ENCODE measurements at places on chromosomes 7 and 10.

DNA sequence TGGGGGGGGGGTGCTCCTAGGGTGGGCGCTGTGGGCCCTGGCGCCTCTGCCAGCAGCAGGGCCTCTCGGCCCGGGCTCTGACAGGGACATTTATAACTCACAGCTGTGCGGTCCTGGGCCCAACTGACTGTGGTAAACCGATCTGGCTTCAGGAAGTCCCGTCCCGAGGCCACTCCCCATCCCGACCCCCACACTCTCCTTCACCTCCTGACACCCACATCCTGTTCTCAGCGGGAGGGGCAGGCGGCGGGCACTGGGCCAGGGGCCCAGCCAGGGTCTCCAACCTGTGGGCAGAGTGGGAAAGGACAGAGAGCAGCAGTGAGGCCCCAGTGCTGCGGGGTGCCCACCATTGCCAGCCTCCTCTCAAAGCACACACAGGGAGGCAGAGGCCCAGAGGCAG, 69.1 kb downstream of the ZMIZ1 start:
- no peak for DNase-seq

DNA sequence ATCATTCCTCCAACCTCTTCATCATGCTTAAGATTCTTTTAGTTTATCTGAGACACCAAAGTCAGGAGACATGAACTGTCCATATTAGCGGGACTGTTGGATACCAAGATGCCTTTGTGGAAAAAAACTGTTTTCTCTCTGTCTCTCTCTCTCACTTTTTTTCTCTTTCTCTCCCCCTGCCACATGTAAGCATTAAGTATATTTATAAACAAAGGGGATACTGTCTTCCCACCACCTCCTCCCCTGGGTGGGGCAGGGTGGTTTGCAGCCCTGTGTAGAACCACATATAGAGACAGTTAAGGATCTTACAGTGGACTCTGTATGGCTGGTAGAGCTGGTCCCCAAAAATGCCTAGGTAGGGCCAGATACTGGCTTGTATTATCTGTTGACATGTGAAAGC, 101.3 kb downstream of the GLI3 start:
- DNase-seq = no peak

DNA sequence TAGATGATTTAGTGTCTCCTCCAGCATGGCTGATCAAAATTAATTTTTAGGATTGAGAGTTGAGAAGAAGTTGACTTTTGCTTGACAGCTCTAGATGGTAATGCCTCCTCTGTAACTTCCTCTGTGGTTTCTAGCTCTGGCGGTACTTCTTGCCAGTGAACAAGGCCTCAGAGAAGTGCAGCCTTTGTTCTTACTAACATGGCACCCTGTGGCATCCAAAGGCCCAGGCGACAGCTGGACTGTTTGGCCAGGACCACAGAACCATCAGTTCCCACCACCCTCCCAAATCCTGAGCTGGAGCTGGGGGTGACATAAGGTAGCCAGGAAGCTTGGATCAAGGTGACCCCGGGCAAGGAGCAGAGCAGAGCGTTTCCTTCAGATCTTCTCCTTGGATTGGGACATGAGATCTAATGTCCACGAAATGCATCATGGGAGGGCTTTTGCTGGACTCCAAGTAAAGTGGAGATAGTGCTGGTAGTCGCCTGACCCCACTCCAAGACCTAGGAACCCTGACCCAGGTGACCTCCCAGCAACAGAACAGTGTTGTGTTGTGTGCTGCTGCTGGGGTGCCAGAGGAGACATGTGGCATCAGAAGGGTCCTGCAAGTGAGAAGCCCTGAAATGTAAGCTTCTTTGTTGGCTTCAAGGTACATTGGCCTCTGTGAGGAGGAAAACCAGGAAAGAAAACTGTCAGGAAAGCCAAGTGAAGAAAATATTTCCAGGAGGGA, 41.8 kb downstream of the APBB1IP start:
- no peak for DNase-seq

- no peak for DNase-seq
Observed at GRCh38 chr10:126716366-126716765, 45.9 kb upstream of the C10orf90 start.
